ENCODE measurements at places on chromosomes 3 and 15. TPM values are rescaled to one million over a fixed set of nuclear protein-coding genes. Genes with fewer than 3 reads are reported as not detected.

The LRRC31 gene
- total RNA-seq, result not detected

The TMCO5A gene
- total RNA-seq, result not detected

The FBXO40 gene
- not detected for total RNA-seq

The ADGRG7 gene
- not detected for total RNA-seq

The METTL6 gene
- total RNA-seq, result 28.3 TPM

The ANKUB1 gene
- total RNA-seq, result not detected

The RHOV gene
- total RNA-seq, result 3.7 TPM

The INKA1 gene
- total RNA-seq, result 2.0 TPM

The EAF2 gene
- total RNA-seq, result 1.9 TPM

The GOLGA6A gene
- 0.32 TPM for total RNA-seq

The DLL4 gene
- 2.3 TPM for total RNA-seq

The CSPG5 gene
- 1.3 TPM for total RNA-seq

The LRTM1 gene
- total RNA-seq, result not detected

The FETUB gene
- 0.23 TPM for total RNA-seq
